Stomach (tissue), 19 donors: ENCODE measurements at places on chromosomes 12 and 14. TPM values are rescaled to one million over a fixed set of nuclear protein-coding genes. Genes with fewer than 3 reads are reported as not detected.

DNA sequence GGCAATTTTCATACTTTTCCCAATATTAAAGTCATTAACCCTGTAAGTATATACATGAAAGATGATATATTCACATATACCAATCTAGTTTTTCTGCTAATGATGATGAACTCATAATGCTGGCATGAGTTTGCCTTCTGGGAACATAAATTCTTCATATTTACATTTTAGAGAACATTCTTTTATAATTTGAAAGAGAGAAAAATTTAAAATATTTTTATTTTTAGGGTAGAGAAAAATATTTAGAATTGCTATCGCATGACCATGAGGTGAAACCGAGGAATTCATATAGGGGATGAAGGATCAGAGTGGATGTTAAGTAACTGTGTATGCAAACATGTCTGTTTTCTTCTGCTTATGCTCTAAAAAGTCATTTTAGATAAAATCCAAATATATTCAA, 825.3 kb upstream of the FLRT2 start:
- DNase-seq, result no peak

SLC39A5 gene
- total RNA-seq, result not detected

- peak; percentile 83 for DNase-seq
Measured at GRCh38 chr12:62631471-62632410, 165.1 kb downstream of the MON2 start.

- DNase-seq, result no peak
Measured at GRCh38 chr12:43762596-43762995, 3.8 kb downstream of the IRAK4 start.

GRCh38 chr12:5260591-5261086, 171.3 kb upstream of the NTF3 start:
- DNase-seq, result no peak

GRCh38 chr12:24955853-24956252, 7.0 kb upstream of the BCAT1 start:
- no peak for DNase-seq

DNA sequence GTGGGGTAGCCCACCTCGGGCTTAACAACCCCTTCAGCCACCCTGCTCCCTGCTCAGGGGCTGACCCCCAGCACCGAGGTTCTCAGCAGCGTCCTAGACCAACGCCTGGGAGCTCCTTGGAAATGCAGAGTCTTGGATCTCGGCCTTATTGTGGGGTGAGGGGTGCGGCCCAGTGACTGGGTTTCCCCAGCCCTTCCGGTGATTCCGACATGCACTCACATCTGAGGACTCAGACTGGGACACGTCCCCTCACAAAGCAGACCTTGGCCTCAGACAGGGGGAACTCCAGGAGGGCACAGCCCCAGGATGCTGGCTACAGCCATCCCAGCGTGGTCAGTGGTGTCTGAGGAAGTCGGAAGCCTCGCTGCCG, 117.7 kb downstream of the RFLNA start:
- no peak for DNase-seq

- no peak for DNase-seq
Measured at GRCh38 chr14:25518364-25518763, 468.4 kb upstream of the STXBP6 start.

DNA sequence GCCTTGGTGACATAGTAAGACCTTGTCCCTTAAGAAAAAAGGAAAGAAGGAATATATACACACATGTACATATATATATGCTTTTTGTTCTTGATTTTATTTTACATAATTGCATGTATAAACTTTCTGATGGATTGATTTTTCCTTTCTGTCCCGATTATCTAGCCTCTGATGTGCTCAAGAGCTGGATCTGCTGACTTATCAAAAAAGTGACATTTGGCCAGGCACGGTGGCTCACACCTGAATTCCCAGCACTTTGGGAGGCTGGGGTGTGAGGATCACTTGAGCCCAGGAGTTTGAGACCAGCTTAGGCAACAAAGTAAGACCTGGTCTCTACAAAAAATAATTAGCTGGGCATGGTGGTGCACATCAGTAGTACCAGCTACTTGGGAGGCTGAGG, 12.0 kb downstream of the SNRNP35 start:
- DNase-seq, result no peak

DNA sequence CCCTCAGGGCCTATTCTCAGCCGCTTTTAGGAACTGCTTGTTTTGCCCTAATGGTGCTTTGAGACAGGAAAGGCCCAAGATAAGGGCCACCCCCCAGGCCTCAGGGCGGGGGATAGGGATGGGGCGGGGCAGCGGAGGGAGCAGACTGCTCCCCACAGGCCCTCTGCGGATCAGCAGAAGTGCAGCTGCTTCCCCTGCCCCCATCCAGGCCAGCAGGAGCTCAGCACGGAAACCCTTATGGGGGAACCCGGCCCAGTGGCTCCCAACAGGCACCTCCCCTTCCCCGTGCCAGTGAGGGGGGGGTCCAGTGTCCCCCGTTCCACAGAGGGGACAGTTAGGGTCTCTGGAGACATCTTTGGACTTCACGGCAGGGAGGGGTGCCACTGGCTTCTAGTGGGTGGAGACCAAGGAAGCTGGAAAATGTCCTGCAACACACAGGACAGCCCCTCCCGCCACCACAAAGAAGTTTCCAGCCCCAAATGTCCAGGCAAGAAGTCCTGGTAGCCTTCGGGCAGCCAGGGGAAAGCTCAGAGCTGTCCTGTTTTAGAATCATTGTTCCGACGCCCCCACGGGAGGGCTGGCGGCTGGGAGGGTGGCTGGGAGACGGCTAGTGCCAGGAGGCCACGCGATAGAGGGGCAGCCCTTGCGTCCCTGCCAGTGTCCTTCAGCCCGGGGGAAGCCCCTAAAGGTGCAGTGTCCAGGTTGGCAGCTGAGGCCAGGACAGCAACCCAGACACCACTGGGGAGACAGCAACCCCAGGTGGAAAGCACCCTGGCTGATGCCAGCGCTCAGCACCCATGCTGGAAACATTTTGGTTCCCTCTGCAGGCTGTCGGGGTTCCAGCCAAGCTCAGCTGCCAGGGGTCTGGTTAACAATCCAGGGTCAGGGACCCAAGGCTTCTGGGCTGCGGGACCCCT, 10.4 kb upstream of the GPR132 start:
- peak; percentile 86 for DNase-seq

DNA sequence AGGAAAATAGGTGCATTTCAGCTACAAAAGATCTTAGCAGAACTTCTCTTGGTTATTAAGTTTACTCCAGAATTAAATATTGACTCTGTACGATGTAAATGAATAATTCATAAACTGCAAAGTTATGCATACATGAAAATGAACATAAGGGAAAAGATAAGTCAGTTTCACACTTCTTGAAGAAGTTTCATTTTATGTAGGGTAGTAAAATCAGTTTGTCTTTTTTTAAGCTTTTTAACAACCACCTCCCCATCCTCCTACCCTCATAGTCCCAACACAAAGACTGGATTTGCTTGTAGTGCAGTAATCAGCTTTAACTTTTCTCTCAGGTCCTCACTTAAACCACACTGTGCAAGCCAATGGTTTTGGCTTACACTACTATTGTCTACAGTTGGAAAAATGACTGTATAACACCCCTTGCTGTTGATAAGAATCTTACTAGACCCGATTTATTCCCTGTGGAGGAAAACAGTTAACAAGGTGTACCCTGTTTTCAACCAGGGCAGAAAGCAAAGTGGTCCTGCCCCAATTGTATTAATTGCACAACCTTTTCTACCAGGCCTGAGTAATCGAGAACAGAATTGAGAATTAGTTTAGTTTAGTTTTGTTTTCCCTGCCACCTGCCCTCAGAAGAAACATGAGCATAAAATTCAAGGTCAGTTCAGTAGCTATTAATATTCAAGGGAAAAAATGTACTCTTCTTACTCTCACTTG, 44.1 kb downstream of the NIN start:
- no peak for DNase-seq

DNA sequence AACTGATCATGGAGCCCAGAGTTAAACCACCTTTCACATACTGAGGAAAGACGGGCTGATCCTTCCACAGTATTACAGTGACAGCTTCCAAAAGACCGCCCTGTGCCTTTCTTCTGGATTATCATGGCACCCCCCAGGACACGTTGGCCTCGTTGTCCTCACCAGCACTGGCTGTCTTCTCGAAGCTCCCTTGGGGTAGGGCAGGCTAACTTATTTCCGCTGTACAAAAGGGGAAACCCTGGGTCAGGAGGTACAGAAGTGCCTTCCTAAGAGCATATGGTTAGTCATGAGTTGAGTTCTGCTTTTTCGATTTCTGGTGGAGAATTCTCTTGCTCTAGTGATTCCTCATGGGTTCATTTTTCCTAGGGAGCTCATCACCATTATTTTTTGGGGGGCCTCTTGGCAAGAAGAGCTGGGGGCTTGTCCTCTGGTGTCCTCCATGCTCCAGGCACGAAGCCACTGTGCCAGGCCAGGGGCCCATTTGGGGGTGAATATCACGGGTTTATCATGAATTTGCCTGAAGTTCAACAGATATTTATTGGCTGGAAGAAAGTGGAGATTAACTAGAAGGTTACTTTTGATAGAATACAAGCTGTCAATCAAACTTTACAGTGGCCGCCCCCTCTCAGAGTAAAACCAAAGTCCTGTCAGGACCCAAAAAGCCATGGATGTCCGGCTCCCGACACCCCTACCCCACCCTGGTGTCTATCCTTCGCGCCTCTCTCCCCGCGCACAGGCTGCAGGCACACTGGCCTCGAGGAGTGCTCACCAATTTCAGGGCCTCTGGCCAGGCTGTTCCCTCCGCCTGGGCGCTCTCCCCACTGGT, 8.8 kb upstream of the TRAF3 start:
- DNase-seq, result peak; percentile 43

GRCh38 chr14:92900660-92901059, 22.3 kb upstream of the CHGA start:
- DNase-seq, result no peak

GRCh38 chr12:128726886-128727285, 96.9 kb downstream of the SLC15A4 start:
- DNase-seq, result no peak

DNA sequence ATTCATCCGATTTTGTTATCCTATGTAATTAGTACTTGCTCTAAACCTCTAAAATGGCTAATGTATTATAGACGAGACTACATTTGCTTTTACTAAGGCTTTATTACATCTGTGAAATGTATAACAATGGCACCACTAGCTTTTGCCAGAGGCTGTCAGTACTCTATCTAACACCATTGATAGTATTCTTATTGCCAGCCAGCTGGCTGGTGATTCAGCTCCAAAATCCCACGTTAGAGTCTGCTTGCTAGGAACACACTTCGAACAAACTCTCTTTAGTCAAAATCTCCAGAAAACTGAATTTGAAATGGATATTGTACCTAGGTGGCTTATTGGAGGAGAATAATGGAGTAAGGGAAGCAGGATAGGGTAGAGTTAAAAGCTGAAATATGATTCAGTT, 839.2 kb downstream of the SLC6A15 start:
- DNase-seq, result no peak

- no peak for DNase-seq
Measured at GRCh38 chr12:107469011-107469410, 216.6 kb upstream of the PWP1 start.

DNA sequence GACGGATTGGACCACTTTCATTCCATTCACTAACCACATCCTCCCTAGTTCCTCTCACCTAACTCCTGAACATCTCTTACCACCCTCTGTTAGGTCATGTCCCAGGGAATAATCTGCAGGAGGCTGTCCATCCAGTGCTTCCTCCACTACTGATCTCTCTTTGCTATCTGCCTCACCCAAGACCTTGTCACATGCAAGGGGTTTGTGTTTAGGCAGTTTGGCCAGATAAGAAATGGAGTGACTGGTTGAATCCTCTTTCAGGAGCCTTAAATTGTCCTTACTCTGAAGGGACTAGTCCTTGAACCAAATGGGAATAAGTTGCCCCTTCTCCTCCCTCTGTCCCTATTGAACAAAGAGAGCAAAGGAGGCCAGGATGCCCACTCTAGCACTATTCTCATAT, 249.2 kb upstream of the BTG1 start:
- DNase-seq, result no peak

ACSM4 gene
- not detected for total RNA-seq

MYH6 gene
- total RNA-seq, result not detected

PDE3A gene
- 19.4 TPM for total RNA-seq

DNA sequence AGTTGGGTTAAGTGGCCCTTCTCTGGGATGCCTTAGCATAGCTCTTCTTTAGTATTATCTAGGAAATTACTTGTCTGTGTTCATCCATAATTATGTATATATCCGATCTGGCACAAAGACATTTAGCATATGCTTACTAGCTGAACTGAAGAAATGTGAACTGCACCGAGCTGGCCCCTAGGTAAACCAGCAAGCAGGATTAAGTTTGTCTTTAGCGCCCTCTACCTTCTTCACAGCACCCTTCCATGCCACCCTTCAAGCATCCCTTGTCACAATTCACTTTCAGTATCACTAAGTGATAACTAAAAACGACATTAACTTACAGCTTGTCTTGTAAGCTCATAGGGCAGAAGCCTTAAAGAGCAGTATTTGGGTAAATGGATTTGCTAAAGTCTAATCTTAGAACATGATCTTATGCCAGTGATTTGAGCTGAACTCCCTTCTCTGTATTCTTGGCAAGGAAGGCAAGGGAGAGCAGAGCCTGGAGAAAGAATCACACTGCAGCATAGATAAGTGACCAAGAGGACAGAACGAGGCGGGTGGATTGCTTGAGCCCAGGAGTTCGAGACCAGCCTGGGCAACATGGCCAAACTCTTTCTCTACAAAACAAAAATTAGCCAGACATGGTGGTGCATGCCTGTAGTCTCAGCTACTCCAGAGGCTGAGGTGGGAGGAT, 2.6 kb upstream of the HAL start:
- peak; percentile 85 for DNase-seq

NEDD1 gene
- 2.9 TPM for total RNA-seq

SOAT2 gene
- total RNA-seq, result not detected

DNA sequence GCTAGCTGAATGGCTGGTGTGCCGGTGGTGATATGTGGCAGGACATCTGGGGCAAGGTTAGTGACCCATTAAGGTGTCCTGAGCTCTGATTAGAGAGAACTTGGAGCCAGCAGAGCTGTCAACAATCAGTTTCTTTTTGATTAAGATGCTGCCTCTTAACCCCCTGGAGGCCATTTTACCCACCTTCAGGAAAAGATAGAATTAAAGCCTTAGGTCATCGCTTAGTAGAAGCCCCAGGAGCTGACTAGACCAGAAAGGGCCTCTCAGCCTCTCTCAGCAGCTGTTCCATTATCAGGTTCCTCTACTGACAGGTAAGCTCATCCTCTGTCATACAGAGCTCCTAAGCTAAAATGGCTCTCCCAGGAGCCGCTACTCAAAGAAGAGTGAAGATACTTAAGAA, 339.0 kb downstream of the FUT8 start:
- no peak for DNase-seq
